ENCODE measurements at places on chromosomes 3 and 15.

- DNase-seq, result no peak
These were observed 149.6 kb upstream of the TLE3 start for GRCh38 chr15:70247281-70247680.

DNA sequence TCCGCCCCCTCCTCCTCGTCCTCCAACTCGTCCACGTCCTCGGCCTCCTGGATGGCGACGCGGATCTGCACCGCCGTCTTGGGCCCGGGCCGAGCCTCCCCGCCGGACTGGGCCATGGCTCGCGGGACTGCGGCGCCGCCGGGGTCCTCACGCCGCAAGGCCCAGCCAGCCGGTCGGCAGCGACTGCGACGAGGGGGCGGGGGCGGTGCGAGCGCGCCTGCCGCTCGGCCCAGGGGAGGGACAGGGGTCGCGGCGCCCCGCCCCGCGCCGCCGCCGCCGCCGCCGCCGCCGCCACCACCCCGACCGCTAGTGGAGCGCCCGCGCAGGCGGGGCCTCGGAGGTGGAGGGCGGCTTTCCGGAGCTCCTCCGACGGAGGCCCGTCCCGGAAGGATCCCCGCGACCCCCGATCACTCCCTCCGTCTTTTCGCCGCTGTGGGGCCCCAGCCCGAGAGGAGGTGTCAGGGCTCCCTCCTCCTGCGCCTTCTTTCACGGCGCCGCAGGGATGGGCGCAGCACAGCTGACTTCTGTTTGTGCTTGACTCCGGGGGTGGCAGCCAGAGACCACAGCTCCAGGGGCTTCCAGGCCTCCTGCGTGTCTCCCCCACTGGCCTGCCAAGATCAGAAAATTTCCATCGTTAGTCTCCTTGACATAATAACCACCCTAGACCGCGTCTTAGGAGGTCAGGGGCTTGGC lies at the start of gene LARP6:
Gene LARP6, minus strand, starts transcription at position 185 of the 693 bp plus-strand sequence. Its CDS starts 69 bp downstream, at position 116.
- no peak for DNase-seq

DNA sequence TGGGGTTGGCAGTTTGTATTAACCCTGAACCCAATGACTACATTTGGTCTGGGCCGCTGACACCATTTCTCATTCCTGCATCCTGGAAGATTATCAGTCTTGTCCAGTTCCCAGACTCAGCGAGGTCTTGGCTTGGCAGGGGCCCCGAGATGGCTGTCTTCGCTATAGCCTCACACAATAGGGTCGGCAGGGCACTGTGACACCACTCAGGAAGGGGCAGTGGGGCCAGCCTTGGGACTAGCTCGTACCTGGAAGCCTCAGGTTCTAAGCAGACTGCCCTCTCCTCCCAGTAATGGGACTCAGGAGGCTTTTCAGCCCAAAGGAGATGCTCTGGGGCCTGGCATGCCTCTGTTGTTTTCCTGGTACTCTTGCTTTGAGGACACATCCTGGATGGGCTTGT lies 9.1 kb downstream of the TEX264 start:
- DNase-seq, result no peak

DNA sequence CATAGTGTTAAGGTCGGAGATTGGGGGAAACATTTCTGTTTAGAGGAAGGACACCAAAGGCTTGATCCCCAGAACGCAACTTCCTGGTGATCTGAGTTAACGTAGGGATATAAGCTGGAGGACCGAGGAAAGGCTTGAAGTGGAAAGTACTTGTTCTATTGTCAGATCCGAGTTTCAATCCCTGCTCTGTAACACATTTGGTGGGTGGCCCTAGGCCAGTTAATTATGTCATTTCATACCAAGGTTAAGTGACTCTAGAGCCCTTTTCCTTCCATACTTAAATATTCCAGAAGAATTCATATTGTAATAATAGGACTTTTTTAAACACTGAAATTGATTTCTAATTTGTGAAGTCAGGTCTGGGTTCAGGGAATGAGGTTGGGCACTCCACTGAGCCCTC lies 80.9 kb downstream of the RPLP1 start:
- no peak for DNase-seq

- peak; percentile 85 for DNase-seq
These were observed 163.3 kb downstream of the ARRDC4 start for GRCh38 chr15:98123834-98124233.

DNA sequence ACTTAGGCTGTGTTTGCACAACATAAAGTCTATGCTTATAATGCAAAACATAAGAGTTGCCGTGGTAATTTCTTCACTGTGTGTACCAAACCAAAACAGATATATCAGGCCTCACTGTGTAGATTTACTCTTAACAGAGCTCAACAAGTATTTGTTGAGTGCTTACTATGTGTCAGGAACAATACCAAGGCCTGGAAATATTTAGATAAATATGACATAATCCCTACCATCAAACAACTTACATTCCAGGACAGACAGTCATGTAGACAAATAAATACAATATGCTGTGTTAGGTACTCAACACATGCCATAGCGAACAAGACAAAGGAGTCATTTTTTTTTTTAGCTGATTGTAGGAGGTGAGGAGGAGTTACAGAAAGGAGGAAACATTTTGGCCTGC lies 554.0 kb downstream of the NSUN3 start:
- DNase-seq, result no peak

DNA sequence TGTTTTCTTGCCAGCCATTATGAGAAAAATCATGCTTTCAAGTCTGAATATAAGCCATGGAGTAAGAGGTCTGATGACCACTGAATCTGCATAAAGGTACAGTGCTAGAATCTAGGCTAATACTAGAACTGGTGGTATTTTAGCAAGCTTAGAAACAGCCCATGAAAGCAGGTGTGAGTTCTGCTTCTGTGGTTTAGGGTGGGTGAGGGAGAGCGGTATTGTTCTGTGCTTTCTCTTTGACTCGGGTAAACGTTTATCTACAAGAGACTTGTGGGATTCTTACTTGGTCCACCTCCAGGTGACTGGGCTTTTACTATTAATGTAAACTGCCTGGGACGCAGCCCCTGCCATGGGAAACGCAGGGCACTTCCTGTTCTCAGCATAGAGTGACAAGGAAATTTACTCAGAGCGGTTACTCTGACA lies 55.2 kb downstream of the PGPEP1L start:
- no peak for DNase-seq

DNA sequence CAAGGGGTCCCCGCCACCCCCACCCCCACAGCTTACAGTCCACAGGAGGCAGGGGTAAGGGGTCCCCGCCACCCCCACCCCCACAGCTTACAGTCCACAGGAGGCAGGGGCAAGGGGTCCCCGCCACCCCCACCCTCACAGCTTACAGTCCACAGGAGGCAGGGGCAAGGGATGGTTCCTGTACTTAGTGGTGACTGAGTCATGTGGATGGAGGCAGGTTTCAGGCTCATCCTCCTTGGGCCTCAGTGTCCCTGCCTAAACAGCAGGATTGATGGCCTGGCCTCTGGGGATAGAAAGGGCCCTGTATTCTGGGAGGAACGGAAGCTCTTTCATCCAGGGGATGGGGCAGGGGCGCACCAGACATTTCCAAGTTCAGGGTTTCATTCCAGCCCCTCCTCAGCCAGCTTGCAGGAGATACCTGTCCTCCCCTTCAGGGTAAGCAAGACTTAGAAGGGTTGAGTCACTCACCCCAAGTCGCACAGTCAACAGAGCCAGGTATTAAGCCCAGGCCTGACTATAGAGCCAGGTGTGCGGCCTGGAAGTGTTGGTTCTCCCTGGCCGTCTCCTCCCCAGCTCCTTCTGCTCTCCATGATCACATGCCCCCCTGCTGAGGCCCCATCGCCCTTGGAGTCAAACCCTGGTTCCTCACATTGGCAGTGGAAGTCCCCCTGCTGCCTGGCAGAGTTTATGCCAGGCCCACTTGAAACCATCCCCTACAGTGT lies 12.5 kb downstream of the CSK start:
- no peak for DNase-seq

GRCh38 chr15:47529241-47529640 lies 188.1 kb upstream of the SEMA6D start:
- no peak for DNase-seq

DNA sequence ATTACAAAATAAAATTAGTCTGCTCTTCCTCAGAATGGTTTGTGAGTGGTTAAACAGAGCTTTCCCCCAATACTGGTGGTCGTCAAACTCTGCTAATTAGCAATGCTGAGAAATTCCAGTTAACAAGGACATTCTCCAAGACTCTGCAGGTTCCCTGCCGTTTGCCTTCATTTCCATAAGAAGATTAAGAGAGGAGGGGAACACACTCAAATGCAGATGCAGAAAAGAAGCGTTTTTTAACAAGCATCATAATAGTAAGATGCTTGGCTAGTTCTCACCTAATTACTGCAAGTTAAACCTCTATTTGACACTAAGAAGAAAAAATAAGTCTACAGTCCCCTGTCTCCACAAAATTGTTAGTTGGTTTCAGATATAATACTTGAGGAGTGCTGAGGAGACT lies 3.7 kb upstream of the SOX2 start:
- no peak for DNase-seq

DNA sequence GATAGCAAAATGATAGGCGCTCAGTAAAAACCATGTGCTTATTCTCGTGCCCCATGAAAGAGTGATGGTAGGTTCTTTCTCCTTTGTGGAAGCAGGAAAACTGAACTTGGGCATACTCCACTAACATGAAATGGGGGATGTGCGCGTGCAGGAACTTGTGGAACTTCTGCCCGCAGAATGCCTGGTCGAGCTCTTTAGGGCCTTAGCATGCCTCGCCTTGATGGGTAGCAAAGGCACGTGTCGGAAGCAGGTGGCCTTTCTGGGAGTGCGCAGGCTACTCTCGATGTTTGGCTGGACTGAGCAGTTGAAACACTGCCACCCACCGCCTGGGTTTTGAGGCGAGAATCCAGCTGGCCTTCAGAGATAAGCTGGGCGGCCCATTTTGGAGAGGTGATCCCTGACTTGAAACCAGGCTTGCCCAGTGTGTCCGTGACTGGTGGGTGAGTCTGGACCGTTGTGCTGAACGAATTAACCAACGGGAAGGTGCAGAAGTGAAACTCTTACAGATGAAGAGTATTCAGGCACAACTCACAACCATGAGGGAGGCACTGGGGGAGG lies 842 bp downstream of the PCCB start:
- DNase-seq, result peak; percentile 56

DNA sequence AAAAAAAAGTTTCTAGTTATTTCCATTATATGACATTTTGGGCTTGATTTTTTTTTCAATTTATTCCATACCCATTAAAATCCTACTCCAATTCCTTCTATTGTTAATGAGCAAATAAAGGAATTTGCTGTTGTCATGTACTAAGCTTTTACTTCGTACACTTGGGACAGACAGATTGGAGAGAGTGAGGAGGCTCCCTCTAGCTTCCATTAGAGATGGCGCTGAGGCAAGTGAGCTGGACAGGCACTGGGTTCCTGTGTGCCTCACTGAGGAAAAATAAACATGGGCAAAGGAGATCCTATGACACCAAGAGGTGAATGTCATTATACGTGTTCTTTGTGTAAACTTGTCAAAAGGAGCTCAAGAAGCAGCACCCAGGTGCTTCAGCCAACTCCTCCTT lies 441.1 kb upstream of the MDFIC2 start:
- no peak for DNase-seq

DNA sequence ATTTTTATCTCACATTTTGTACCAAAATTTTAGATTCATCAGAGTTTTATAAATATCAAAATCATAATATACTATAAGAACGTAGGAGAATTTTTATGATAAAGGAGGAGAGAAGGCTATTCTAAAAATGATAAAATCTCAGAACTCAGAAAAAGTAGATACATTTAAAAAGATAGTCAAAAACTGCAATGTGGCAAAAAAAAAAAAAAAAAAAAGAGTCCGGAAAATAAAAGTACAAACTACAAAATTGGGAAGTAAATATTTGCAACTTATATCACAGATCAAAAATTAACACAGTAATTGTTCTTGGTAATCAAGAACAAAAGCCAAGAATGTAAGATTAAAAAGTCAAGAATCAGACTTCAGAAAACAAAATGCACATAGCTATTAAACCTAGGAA lies 332.1 kb downstream of the MCTP2 start:
- no peak for DNase-seq

DNA sequence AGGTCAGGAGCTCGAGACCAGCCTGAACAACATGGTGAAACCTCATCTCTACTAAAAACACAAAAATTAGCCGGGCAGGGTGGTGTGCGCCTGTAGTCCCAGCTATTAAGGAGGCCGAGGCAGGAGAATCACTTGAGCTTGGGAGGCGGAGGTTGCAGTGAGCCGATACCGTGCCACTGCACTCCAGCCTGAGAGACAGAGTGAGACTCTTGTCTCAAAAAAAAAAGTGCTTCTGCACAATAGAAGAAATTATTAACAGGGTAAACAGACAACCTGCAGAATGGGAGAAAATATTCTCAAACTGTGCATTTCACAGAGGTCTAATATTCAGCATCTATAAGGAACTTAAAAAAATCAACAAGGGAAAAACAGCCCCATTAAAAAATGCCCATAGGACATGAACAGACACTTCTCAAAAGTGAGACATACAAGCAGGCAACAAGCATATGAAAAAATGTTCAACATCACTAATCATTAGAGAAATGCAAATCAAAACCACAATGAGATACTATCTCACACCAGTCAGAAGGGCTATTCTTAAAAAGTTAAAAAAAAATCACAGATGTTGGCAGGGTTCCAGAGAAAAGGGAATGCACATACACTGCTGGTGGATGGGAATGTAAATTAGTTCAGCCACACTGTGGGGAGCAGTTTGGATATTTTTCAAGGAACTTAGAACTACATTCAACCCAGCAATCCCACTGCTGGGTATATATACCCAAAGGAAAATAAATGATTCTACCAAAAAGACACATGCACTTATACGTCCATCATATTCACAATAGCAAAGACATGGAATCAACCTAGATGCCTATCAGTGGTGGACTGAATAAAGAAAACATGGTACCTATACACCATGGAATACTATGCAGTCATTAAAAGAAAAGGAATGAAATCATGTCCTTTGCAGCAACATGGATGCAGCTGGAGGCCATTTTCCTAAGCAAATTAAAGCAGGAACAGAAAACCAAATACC lies 75.5 kb downstream of the MSL2 start:
- no peak for DNase-seq

DNA sequence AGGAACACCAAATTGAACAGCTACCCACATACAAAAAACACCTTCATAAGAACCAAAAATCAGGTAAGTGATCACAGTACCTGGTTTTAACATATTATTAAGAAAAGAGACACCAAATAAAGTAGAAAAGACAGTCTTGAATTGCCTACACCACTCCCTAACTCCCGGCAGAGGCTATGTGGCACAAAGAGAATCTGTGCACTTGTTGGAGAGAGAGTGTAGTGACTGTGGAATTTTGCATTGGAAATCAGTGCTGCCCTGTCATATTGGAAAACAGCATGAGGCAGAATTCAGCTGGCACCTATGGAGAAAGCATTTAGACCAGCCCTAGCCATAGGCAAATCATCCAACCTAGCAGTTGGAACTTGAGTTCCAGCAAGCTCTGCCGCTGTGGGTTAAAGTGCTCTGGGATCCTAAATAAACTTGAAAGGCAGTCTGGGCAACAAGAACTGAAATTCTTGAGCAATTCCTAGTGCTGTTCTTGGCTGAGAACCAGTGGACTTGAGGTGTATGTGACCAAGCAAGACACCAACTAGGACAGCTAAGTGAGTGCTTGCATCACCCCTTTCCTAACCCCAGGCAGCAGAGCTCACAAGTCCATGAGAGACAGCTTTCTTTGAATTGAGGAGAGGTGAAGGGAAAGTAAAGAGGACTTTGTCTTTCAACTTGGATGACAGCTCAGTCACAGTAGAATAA lies 969.6 kb upstream of the ALCAM start:
- no peak for DNase-seq

GRCh38 chr15:78417754-78418630 lies 20.0 kb upstream of the IREB2 start:
- no peak for DNase-seq

- DNase-seq, result no peak
These were observed 76.3 kb upstream of the CCDC39 start for GRCh38 chr3:180755556-180755955.

- no peak for DNase-seq
These were observed 109.1 kb downstream of the UBE3A start for GRCh38 chr15:25329696-25330095.

- DNase-seq, result no peak
These were observed 2.3 kb upstream of the GMPPB start for GRCh38 chr3:49725906-49726681.
